CD4-positive, alpha-beta T cell treated with Interleukin-4 for 1 hour (primary cell): ENCODE measurements at places on chromosomes 3 and 15.

DNA sequence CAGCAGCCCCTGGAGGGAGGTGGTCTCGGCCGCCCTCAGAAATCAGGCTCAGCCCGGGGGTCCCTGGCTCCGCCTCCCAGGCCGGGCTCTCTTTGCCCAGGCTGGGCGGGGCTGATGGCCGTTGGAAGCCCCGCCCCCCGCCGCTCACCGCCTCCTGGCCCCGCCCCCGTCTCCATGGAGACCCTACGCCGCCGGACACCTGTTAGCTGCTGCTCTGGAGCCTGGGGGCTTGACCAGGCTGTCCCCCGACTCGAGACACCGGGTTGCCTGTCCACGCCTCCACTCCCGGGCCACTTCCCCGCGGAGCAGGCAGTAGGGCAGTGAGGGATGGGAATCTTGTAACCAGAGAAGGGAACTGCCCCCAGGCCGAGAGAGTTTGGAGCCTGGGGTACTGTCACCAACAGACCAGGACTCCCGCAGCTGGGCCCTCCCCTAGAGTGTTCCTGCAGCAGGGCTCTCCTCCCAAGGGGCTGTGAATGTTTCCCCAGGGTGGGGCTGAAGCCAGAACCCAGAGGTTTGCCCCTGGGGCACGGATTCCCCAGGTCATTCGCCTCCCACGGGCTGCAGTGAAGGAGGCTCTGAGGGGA is 27.8 kb upstream of the RPL32 start:
- DNase-seq, result peak; percentile 23

DNA sequence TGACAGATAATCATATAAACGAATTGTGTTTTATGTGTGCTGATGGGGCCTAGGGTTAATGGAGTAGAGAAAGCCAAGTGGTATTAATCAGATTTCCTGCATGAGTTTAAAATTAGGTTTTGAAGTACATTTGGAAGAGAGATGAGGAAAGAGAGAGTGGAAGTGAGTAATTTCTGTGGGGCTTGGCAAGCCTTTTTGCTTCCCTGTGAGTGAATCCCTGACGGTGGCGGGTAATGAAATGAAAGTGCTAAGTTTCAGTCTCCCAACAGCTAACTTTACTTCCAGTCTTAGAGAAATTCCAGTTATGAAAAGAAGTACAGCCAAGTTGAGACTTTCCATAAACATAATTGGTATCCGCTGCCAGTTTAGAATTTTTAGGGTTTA is 139.4 kb downstream of the BBX start:
- DNase-seq, result no peak

GRCh38 chr15:70342554-70343548 is 245.1 kb upstream of the TLE3 start:
- DNase-seq, result no peak

DNA sequence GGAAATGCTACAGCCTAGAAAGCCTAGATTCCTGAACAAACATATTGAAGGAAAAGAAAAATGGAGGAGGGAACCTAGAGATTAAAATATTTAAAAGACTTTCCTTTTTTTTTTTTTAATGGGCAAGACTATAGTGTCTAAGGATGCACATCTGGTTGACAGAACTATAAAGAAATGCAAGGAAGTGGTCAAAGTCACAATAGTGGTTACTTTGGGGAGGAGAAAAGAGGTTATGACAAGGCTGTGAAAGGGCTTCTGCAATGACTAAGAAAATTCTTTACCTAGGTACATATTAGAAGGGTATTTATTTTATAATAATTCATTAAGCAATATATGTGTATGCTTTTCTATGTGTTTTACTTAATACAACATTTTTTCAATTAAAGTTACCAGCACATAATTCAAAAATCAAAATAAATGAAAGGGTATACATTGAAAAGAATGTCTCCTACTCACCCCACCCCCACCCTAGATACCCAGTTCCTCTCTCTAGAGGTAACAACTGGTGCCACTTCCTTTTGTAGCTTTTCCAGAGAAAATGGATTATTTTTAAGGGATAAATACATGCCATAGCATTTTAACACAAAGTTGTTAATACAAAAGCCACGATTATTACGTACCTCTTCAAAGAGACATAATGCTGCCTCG is 70.1 kb downstream of the HERC1 start:
- DNase-seq, result no peak

- no peak for DNase-seq
Measured at GRCh38 chr3:62727536-62727935, 147.7 kb downstream of the CADPS start.
